HFFc6 (cell line): ENCODE measurements at places on chromosomes 6 and 20.

- no peak overlapping the region for H3K4me3 ChIP-seq
- H3K27me3 ChIP-seq, result no peaks in the 10 kb centered on the region
- peaks cover 3% of the 10 kb centered on the region; the same call in 1 of the 2 replicates for H3K36me3 ChIP-seq
- H3K27ac ChIP-seq, result no peak overlapping the region
- H3K4me1 ChIP-seq, result peaks cover 24% of the 10 kb centered on the region
Measured at GRCh38 chr6:130946076-130946475, 117.0 kb downstream of the EPB41L2 start.

GRCh38 chr6:11625302-11625701 lies 87.8 kb downstream of the TMEM170B start:
- no peak overlapping the region for H3K4me3 ChIP-seq
- no peak overlapping the region for H3K27ac ChIP-seq
- H3K4me1 ChIP-seq, result no peaks in the 10 kb centered on the region
- no peak for DNase-seq
- H3K36me3 ChIP-seq, result no peaks in the 10 kb centered on the region
- H3K27me3 ChIP-seq, result no peaks in the 10 kb centered on the region

- no peaks in the 10 kb centered on the region for H3K4me1 ChIP-seq
- no peak overlapping the region for H3K27ac ChIP-seq
- H3K27me3 ChIP-seq, result no peaks in the 10 kb centered on the region
- DNase-seq, result no peak
- H3K36me3 ChIP-seq, result no peaks in the 10 kb centered on the region
- no peak overlapping the region for H3K4me3 ChIP-seq
Measured at GRCh38 chr6:77774457-77774856, 121.6 kb downstream of the MEI4 start.

- H3K4me1 ChIP-seq, result peaks cover 10% of the 10 kb centered on the region; the same call in 1 of the 2 replicates
- no peak overlapping the region for H3K27ac ChIP-seq
- no peak overlapping the region for H3K4me3 ChIP-seq
- H3K27me3 ChIP-seq, result peaks cover 4% of the 10 kb centered on the region; the same call in 1 of the 2 replicates
- no peaks in the 10 kb centered on the region for H3K36me3 ChIP-seq
- DNase-seq, result no peak
Measured at GRCh38 chr6:138797806-138798446, 2.0 kb downstream of the ECT2L start.

- H3K36me3 ChIP-seq, result peaks cover 4% of the 10 kb centered on the region; the same call in 1 of the 2 replicates
- H3K27me3 ChIP-seq, result peaks cover 17% of the 10 kb centered on the region
- peaks cover 34% of the 10 kb centered on the region for H3K4me1 ChIP-seq
- H3K4me3 ChIP-seq, result no peak overlapping the region
Measured at GRCh38 chr20:57071954-57072583, 194.4 kb downstream of the BMP7 start.
